Activated CD4-positive, CD25-positive, alpha-beta regulatory T cell (primary cell): ENCODE measurements at places on chromosomes 5 and 9.

GRCh38 chr9:126861707-126862103 lies 1.3 kb downstream of the ZBTB34 start:
- DNase-seq: no peak

DNA sequence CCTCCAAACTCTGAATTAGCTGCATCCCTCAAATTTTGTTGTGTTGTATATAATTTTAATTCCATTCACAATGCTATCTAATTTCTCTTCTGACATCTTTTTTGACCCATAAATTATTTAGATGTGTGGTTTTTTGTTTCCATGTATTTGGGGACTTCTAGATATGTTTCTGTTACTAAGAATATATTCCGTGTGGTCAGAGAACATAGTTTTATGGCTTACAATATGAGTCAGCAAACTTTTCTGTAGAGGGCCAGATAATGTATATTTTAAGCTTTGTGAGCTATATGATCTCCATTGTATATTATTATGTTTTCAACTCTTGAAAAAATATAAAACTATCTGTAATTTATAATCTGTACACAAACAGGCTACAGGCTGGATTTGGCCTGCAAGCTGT lies 33.4 kb downstream of the MVB12B start:
- DNase-seq: no peak

DNA sequence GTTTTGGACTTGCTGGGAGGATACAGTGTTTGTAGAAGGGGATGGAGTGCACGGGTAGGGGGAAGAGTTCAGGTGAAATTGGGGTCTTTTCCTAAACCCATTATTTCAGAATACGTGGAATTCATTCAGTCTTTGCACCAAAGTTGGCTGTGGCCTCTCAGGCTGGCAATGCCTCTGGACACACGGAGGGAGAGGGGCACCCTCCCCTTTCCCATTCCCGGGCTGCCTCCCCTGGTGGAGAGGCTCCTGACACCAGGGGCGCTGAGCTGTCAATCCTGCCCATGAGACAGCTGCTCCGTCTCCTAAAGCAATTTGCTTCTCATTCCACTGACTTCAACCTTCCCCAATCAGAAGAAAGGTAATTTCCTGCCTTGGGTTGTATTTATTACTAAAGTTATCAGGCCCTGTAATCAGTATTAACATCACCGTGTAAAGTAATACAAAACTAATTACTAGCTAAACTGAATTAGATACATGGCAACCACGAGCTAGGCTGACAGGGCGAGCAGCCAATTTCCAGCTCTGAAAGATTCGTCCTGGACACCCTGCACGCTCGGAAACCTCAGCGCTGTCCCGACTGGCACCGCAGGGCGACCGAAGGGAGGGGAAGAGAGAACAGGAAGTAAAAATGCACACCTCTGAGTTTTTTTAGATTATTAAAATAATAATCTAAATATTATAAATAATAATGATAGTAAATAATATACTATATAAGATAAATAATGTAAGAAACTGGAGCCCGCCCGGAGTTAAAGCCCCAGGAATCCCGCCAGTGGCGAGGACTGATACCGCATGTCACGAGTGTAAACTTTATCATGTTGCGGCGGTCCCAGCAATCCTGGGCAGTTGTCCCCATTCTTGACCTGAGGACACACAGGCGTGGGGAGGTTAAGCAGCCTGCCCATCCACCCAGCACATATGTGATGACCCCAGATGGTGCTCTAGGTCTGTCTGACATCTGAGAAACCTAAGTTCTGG lies 6.9 kb upstream of the OLFM1 start:
- DNase-seq: no peak

DNA sequence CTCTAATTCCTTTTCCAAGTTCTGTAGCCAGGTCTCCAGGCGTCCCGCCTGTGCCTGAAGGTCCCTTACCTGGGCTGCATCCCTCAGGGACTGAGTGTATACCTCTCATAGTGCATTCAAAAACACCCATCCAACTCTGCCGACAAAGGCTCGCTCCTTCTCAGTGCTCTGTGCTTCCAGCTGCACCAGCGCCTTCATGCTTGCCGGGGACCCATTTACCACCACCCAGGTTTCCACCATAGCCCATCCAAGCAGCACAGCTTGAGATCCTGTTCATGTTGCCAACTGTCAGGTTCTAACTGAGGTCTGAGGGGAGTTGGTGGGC lies 794.5 kb downstream of the EFNA5 start:
- DNase-seq: no peak

DNA sequence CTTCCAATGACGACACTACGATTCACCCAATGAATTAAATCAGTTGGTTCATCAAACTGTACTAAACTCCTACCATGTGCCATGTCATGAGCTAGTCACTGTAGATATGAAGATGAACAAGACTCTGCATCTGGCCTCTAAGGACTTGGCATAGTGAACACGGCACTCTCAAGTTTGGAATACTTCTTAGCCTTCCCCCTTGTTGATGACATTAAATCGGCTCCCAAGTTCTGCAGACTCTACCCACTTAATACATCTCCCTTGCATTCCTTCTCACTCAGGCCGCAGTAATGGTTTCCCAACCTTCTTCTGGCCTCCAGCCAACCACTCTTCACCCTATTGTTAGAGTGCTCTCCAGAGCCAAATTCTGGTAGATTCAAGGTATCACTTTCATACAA lies 184.7 kb downstream of the MAPKAP1 start:
- no peak for DNase-seq

- no peak for DNase-seq
These were observed 13.0 kb downstream of the SQSTM1 start for GRCh38 chr5:179833709-179834070.
